Epithelial cell of esophagus (primary cell): ENCODE measurements at places on chromosomes 5 and 9.

DNA sequence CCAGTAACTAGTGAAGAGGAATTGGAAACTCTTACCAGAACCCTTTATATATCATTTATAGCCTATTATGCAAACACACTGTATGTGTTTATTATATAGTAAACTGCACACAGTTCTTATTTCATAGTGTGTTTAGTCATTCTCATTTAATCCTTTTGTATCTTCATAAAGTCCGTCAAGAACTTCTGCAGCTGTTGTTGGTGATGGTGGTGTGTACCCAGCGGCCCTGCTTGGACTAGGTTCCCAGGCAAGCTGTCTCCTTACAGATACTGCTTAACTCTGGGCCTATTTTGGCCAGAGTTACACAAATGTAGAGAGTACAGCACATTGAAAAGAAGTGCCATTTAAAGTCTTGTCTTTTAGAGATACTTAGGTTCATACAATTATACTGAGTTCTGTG, 231.9 kb downstream of the NDUFS4 start:
- DNase-seq, result no peak

DNA sequence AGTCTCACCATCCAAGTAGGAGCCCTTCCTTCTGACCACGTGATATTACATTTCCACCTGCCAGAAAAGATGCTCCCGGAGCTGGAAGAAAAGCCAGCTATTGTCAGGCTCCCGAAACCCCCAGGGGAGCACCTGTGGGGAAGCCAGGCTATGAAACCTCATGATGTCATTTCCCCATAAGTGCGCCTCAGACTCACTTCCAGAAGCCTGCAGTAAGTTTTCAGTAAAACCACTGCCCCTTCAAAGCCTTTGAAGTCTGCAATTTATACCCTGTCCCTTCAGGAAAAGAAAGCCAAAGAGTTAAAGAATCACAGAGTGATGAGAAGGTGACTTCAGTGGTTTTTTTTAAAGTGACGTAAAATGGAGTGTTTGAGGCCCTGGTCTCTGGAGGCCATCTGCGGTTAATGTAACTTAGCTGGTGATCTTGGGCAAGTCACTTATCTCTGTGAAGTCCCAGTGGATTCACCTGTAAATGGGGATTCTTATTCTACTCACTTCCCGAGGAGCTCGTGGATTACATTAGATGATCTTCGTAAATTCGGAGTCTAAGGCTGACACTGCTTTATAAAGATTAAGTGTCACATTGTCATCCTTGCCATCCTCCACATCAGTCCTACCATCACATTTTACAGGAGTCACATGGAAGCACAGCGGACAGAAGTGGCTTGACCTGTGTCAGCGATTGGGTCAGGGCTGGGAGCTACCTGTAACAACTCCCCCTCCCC, 2.6 kb upstream of the SEMA6A start:
- DNase-seq, result peak; percentile 4

DNA sequence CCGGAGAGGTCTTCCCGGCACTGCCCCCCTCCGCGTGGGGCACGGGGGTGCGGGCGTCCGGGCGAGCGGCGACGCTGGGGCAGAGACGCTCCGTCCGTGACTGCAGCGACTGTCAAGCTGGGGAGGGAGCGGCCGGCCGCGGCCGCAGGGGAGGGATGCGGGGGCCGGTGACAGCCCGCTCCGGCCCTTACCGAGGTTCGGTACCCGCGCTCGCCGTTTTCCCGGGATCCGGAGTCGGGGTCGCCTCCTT, 400 bp downstream of the KDM4C start:
- peak; percentile 36 for DNase-seq

GRCh38 chr5:60223342-60223741, 329.8 kb upstream of the PDE4D start:
- DNase-seq, result peak; percentile 79

- peak; percentile 39 for DNase-seq
These were observed 1042.3 kb downstream of the CDH12 start for GRCh38 chr5:21810737-21811316.

DNA sequence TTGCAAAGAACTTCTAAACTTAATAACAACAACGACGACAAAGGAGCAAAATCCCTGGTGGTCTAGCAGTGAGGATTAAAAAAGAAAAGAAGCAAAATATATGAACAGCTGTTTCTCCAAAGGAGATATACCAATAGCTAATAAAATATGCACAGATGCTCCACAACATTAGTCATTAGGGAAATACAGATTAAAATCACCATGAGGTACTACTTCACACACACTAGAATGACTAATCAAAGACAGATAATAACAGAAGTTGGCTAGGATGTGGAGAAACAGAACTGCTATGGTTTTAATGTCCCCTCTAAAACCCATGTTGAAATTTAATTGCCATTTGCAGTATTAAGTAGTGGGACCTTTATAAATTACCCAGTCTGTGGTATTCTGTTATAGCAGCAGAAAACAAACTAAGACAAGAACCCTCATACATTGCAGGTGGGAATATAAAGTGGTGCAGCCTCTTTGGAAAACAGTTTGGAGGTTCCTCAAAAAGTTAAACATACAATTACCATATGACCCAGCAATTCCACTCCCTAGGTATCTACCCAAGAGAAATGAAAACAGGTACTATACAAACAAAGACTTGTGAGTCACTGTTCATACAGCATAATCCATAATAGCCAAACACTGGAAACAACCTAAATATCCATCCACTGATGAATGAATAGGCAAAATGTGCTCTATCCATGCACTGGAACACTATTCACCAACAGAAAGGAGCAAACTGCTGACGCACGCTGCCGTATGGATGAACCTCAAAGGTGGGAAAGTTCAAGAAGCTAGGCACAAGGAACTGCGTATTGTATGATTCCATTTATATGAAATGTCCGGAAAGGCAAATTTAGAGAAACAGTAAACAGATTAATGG, 11.4 kb upstream of the DUSP1 start:
- DNase-seq, result peak; percentile 69

GRCh38 chr5:141963701-141964100, 5.2 kb upstream of the RNF14 start:
- DNase-seq, result no peak

GRCh38 chr5:167406513-167406912, 884.9 kb upstream of the WWC1 start:
- no peak for DNase-seq

- DNase-seq, result no peak
These were observed 3.8 kb downstream of the ATP6V1G1 start for GRCh38 chr9:114591291-114591787.

- no peak for DNase-seq
These were observed 75.4 kb upstream of the LRRTM2 start for GRCh38 chr5:138950421-138951031.

DNA sequence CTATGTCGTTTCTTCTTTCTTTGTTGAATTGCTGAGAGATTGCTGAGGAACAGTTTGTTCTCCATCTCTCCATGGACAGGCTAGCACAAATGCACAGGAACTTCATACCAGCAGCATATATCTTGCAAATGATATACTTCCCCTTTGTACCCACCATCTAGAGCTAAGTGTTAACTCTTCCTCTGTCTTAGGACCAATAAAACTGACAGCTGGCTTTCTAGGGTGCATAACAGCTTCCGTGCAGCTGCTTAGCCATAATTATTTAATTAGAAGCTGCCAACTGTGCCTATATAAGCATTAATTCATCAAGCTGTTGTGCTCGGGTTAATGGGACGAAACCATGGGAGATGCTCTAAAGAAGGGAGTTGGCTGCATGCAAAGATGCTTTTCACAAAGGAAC, 38.7 kb downstream of the KCTD16 start:
- no peak for DNase-seq

- DNase-seq, result peak; percentile 47
These were observed 12.5 kb upstream of the CHD1 start for GRCh38 chr5:98941131-98941883.
